ENCODE measurements at places on chromosomes 13 and 19.

DNA sequence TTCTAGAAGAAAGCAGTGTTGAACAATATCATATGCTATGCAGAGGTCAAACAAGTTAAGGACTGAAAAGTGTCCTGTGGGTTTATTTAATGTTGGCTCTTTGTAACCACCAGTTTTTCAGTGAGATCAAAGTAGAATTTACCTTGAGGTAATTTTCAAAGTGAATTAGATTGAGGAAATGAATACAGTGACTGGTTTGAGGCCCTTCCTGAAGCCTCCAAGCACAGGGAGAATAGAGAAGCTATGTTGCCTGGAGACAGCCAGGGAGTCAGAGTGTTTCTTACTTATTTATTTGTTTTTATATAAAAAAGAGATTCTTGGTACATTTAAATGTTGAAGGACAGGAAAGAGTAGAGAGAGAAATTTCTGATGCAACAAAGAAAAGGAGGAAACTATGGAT, 954.3 kb upstream of the SPRY2 start:
- no peak for DNase-seq

DNA sequence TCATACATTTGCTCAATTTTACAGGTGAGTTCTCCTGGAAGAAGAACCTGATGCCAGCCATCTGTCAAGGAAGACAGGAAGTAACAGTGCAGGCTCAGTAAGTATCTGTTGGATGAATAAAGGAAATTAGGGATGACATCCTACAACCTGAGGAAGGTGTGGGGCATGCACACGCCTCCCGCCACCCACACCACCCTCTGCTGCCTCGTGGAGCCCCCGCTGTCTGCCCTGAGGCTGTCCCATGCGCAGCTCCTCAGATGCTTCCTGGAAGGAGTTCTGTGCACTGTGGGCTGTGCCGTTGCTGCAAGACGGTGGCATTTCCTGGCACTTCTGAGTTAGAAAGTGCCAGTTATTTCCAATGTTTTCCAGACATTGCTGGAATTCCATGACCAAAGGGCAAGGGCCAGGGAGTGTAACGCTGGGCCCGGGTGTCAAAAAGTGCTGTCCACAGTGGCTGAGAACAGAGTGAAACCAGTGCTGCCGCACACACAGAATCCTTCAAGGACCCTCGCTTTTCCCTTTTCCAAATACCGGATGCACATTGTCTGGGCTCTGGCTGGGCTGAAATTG, 4.2 kb upstream of the TEX29 start:
- no peak for DNase-seq

- DNase-seq = no peak
Measured at GRCh38 chr19:7987114-7987768, 18.2 kb downstream of the ELAVL1 start.

GRCh38 chr13:100517728-100518127, 70.9 kb downstream of the GGACT start:
- DNase-seq = no peak

DNA sequence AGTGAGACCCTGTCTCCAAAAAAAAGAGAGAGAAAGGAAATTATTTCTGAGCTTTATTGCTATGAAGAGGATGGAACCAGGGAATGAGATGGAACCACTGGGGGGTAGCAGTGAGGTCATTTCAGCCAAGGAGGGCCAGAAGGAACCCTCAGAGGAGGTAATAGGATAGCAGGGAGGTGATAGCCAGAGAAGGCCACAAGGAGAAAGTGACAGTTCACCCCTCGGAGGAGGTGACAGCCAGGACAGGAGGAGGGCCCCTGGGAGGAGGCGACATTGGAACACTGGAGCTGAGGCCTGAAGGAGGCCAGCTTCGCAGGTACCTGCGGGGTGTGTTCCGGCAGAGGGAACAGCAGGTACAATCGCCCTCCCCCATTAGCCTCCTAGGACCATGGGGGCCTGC, 675 bp upstream of the PGPEP1 start:
- no peak for DNase-seq

DNA sequence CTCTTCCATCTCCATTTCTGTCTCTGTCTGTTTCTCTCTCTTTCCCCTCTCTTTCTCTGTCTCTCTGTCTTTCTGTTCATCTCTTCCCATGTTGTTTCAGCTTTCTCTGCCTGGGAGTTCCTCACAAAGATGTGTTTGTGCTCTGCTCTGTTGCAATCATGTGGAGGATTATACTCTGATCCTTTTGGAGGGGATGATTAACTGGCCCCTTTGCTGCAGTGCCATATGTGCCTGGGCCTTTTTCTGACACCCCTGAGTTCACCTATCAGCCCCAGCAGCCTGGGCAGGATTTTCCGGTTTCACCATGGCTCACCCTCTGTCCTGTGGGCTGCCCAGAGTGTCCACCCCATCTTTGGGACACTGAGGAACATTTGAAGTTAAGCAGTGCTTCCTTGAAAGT, 9.0 kb upstream of the TEX26 start:
- DNase-seq = no peak

- DNase-seq = no peak
Measured at GRCh38 chr19:2865334-2866100, 1.6 kb upstream of the ZNF556 start.

DNA sequence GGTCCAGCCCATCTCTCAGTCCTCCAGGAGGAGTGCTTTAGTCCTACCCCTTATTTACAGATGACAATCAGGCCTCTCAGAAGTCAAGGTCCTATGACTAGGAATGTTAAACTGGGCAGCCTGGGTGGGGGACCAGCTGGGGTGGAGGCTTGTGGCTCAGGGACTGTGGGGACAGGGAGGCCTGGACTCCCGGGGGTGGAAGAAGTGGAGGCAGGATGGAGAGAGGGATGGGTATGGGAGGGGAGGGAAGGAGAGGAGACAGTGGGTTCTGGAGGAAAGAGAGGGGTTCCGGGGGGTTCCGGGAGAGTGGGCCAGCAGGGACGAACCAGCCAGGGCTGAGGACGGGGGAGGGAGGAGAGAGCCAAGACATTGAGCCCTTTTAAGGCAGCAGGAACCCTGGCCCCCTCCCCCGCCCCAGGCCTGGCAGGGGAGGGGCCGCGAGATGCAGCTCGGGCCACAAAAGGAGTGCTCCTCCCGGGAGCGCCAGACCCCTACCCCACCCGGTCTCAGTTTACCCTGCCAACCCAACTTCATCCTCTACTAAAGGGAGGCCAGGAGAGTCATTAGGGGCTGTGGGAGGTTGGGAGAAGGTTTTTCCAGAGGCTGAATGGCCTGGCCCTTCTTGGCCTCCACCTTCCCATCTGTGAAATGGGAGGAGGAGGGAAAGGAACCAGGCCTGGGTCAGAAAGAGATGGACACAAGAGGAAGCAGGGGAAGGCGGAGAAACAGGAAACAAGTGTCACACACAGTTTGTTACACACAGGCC, 1.7 kb downstream of the DMPK start:
- no peak for DNase-seq

DNA sequence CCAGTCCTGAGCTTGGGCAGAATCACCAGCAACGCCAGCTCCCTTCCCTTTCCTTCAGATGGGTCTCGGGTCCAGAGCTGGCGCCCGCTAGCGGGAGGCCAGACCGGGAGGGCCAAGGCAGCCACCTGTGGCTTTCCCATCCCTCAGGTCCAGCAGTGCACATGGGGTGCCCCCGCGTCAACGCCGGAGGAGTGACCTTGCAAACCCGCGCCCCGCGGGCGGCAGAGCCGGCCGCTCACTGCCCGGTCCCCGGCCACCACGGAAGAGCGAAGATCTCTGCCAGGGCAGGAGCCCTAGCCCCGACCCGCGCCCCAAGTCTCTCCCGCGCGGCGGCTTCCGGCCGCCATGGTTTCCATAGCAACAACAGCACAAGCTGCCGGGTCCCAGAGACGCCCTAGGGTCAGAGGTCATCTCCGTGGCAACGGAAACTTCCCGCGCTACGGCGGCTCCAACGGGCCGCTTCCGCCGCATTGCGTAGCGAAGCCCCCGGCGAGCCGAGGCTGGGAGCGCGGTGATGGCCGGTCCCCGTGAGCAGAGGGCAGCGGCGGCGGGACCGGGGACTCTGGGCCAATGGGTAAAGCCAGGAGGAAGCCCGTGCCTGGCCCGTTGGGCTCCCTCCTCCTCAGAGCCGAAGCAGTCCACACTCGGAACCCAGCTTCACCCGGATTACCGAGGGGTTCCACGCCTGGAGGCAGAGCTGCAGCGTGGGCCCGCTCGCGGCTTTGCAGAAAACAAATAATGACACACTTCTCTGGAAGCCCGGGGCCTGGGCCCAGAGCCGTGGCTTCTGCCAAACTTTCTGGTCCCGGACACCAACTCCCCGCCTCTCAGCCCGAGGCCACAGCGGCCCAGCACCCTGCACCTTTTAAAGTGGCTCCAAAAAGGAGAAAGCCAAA, 7.4 kb downstream of the FGF14 start:
- peak; percentile 93 for DNase-seq

GRCh38 chr19:55452749-55453346, 8.6 kb downstream of the ISOC2 start:
- DNase-seq = peak; percentile 96

DNA sequence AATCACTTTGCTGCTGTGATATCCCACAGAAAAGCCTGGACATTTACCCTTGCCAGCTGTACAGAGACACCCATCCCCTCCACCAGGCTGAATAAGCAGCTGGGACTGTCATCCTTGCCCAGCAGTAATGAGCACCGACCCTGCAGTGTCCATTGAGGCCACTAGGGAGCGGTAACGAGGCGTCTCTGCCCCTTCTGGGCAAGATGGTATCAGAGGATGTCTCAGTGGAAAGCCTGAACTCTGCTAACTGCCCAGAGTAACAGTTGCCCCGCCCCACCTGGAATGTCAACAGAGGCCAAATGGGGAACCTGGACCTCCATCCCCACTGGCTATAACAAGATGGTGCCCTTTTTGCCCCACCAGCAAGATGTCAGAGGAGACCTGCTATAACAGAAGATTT, 22.8 kb upstream of the CEACAM20 start:
- DNase-seq = no peak

DNA sequence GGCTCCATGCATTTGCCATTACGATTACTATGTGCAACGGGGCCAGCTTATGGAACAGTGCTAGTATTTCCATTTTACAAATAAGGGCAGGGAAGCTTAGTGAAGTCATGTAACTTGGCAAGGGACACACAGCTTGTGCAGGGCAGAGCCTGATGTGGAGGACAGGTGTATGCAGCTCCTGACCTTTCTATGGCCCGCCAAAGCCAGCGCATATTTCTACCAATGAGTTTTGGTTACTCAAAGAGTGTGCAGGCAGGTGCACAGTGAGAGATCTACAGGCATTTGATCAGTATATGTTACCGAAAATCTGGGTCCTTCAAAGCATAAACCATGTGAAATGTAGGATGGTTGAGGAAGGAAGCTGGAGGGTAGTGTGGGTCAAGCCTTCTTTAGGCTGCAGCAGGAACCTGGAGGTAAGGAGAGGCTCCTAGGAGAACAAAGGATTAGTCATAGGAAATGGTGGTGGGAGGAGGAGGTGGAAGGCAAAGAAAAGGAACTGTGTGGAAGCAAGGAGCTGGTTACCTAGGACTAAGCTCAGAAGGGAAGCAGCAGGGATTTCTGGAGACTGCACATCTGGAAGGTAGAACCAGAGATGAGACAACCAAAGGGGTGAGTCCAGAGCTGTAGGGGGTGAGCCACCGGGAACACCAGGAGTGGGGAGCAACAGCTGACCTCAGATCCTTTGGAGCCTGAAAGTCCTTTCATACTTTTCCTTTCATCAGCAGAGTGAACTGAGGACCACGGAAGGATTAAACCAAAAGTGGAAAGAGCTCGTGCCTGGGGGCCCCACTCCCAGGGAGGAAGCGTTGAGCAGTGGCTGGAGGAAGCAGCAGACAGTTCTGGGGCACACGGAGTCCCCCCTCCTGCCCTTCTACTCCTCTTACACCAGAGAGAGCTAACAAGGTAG, 4.2 kb upstream of the PDX1 start:
- no peak for DNase-seq

DNA sequence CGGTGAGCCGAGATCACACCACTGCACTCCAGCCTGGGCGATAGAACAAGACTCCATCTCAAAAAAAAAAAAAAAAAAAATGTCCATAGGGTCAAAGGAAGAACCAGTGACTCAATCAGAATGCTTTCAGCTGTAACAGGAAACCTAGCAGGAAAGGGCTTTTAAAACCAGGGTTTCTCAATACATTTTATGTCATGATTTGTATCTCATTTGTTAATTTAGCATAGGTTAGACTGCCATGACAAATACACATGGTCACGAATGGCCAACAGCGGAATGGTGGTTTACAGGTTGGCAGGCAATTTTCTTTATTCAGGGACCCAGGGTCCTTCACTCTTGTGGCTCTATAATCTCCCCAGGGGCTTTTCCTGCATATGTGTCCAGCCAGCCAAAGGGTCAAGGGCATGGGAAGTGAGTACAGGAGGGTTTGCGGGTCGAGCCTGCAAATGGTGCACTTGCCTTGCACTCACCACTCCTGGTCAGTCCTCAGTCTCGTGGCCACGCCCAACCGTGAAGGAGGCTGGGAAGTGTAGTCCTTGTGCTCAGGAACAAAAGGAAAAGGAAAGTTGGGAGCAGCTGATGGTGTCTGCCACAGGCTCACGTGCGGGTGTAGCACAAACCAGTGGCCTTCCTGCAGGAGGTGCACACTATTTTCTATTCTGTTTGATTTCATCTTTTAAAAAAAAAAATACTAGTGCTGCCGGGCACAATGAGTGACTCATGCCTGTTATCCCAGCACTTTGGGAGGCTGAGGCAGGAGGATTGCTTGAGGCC, 14.8 kb downstream of the DHX34 start:
- no peak for DNase-seq

- DNase-seq = no peak
Measured at GRCh38 chr13:84978851-84979250, 820.4 kb downstream of the SLITRK6 start.

DNA sequence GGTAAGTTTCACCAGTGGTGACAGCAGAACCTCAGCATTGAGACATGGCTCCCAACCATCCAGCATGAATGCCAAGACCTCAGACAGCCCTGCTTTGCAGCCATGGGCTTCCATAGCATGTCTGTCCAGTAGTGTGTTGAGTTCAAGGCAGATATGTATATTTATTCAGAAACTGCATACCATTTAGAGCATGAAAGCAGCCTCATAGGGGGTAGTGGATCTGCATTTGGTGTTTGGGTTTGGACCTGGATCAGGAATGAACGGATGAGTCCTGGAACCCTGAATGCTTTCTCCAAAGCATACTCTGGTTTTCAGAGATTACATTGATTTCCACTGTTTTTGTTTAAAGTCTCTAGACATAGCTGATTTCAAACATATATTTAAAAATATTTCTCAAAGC, 114.3 kb downstream of the ESD start:
- DNase-seq = no peak

DNA sequence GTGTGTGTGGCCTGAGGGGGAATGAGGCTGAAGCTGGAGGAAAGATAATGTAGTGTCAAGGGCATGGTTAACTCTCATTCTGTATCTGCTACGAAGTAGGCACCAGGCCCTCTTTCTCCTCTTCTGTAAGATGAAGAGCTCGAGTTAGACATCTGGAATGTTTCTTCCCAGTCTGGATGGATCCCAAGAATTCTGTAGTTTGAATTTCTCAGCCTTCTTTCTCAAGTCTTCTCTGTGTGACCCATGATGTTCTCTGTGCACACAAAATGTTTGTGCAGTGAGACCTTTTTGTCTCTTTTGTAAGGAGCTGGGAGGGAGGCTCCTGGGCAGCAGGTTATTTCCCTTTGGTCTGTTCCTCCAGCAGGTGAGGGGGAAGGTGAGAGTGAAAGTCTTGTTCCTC, 13.7 kb downstream of the FGF9 start:
- DNase-seq = no peak
